CD4-positive, alpha-beta T cell treated with Interleukin-12 subunit alpha and Interleukin-12 subunit beta, for 1 hour (primary cell): ENCODE measurements at places on chromosomes 6 and 20.

GRCh38 chr20:38547288-38548085 is 33.5 kb upstream of the ADIG start:
- no peak for DNase-seq

DNA sequence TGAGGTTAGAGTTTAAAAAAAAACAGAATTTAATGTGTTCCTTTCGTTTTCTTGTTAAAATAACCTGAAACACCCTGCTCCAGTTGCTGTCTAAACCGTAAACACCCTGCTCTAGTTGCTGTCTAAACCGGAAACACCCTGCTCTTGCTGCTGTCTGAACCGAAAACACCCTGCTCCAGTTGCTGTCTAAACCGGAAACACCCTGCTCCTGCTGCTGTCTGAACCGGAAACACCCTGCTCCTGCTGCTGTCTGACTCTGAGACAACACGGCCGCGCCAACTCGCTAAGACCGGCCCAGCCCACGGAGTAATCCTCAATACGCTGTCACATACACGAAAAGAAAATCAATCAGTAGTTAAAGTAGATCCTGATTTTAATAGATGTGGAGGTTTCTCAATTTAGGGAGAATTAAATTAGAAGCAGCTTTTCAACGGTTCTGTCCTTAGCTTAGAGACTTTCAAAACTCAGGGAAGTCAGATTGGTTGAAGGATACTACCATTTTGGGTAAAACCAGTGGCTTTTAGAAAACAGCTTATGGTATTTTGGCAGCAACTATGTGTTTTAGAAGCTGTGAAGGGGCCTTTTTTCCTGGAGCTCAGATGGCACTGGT is 98.3 kb downstream of the RAMACL start:
- DNase-seq = peak; percentile 88

DNA sequence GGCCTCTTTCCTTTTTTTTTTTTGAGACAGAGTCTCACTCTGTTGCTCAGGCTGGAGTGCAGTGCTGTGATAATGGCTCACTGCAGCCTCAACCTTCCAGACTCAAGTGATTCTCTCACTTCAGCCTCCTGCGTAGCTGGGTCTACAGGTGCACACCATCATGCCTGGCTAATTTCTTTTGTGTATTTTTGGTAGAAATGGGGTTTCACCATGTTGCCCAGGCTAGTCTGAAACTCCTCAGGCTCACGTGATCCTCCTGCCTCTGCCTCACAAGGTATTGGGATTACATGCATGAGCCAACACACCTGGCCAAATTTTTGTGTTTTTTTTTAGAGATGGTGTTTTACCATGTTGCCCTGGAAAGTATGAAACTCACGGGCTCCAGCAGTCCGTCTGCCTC is 29.3 kb downstream of the SRC start:
- no peak for DNase-seq

GRCh38 chr20:46977204-46977603 is 82.6 kb downstream of the EYA2 start:
- no peak for DNase-seq

GRCh38 chr6:67358241-67358640 is 1276.8 kb upstream of the ADGRB3 start:
- DNase-seq = no peak

GRCh38 chr20:43843965-43844660 is 70.5 kb upstream of the TOX2 start:
- no peak for DNase-seq

GRCh38 chr6:113920663-113921267 is 50.2 kb downstream of the HDAC2 start:
- peak; percentile 4 for DNase-seq

- no peak for DNase-seq
These were observed 234.5 kb downstream of the BMP7 start for GRCh38 chr20:57031867-57032355.

DNA sequence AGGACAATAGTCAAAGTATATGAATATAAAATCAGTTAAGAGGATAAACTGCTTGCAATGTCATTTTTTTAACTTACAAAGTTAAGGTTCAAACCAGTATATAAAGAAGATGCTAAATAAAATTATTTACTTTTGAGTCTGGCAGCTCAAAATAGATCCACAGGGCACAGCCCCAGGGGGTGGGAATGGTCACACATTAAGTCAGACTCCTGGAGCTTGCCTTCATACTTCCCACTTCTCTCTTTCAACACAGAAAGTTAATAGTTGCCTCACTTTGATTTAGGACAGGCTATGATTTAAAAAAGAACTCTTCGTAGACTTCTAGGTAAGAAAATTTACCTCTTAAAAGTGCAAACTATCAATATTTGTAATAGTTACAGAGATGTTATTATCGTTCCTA is 158.3 kb upstream of the RUNX2 start:
- DNase-seq = no peak

DNA sequence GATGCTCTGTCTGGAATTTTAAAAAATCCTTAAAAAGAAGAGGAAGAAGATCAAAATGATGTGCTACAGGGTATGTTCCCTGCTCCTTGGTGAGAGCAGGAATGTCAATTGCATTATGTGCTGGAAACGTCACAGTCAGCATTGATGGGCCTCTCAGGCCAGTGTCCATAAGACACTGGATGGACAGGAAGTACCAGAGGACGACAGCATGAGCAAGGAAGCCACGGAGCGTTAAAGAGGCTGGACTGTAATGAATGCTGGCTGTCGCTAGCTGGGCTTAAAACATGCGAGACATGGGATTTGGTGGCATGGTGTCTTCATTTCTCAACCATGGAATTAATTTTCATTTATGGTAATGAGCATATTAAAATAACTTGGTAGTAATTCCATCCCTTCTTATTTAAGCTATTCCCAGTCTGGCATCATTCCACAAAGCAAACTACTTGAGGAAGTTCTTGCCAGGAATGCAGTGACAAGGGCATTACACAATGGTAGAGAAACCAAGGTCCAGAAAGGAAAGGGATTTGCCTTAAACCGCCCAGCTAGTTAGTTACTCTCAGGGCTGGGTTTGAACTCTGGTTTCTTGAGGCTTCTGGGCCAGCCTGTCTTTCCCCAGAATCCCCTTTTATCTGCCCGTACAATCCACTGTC is 166.6 kb upstream of the SOX4 start:
- no peak for DNase-seq

DNA sequence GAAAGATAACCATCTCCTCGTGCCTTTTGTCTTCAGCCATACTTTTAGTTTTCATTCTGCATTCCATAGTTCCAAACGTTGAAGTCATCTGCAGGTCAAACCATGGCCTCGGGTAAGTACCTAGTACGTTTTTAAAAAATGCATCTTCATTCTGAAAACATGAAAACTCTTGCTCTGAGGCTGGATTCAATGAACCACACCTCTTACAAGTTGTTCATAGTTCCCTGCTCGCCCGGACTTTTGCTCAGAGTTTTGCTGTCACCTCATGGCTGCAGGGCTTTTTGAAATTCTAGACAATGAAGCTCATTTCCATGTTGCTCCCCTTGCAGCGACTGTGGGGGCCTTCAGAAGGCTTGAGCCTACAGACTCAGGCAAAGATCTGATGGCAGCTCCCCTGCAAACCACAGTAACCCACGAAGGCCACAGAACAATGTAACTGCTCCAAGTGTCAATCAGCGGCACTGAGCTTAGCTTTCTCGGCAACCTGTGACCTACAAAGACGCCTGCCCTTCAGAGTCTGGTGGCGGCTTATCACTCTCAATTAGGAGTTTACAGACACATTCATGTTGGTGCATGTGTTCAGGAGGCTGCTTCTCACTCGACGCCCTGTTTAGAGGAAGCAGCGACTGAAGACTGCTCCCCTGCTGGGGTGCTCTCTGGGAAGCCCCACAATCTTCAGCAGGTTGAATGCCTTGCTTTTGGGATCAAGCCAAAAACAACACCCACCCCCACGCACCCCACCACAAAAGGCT is 61.2 kb downstream of the FOXC1 start:
- DNase-seq = no peak

GRCh38 chr6:89984926-89985750 is 90.9 kb downstream of the GJA10 start:
- no peak for DNase-seq

- no peak for DNase-seq
These were observed 13.7 kb downstream of the BCL2L1 start for GRCh38 chr20:31708736-31709534.

GRCh38 chr6:111997078-111997852 is 56.6 kb upstream of the CCN6 start:
- peak; percentile 85 for DNase-seq

GRCh38 chr20:54268941-54269340 is 61.1 kb downstream of the PFDN4 start:
- no peak for DNase-seq

GRCh38 chr6:1610497-1611321 is 994 bp downstream of the FOXC1 start:
- no peak for DNase-seq

DNA sequence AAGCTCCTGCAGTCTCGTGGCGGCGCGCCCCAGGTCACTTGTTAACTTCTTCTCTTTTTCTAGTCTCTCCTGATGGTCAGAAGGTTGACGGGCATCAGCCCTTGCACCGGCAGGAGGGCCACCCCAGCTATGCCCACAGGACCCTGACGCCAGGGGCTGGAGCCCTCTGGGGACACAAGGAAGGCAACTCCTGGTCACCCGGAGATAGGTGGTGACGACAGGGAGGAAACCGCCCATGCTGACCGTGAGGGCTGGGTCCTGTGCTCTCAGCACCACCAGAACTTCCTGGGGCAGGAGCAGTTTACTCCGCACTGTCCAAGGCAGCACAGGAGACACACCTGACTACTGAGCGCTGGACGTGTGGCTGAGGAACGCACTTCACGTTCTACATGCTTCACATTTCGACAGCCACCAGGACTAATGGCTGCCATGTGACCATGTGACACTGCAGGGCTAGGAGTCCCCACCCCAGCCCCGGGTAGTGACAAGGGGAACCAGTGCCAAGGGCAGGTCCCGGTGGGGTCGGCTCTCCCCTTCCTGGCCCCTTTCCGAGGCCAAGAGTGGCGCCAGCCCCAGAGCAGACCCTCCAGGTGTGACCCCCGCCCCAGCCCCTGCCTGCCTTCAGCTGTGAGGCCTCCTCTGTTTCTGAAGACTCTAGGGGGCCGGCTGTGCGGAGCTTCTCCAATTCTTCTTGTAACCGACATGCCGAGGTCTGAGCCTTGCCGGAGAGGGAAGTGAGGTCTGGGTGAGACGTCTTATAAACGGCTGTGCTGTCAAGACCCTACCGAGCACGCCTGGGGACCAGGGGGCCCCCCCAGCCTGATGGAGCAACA is 45.2 kb downstream of the DSTN start:
- no peak for DNase-seq

DNA sequence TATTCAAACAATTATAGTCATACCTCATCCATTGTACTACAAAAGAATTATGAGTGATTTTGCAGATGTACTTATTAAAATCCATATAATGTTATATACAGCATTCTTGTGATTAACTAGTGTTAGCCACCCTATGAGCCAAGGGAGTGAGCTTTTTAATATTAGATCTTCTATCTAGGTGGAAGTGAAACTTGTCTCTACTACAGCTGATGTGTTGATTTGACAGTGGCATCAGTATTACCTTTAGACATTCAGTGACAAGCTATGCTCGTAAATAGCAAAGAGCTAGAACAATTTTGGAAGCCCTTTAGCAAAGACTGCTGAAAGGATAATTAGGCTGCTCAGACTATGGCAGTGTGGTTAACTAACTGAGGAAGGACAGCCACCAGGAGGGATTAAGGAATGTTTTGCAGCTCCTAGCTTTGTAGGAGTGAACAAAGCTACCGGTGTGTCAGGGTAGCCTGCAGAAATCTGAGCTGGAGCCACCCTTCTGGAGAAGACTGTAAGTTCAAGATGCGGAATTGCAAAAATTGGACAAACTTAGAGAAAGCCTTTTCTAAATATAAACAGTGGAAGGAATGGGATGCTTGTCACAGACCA is 73.7 kb downstream of the AFG1L start:
- no peak for DNase-seq

DNA sequence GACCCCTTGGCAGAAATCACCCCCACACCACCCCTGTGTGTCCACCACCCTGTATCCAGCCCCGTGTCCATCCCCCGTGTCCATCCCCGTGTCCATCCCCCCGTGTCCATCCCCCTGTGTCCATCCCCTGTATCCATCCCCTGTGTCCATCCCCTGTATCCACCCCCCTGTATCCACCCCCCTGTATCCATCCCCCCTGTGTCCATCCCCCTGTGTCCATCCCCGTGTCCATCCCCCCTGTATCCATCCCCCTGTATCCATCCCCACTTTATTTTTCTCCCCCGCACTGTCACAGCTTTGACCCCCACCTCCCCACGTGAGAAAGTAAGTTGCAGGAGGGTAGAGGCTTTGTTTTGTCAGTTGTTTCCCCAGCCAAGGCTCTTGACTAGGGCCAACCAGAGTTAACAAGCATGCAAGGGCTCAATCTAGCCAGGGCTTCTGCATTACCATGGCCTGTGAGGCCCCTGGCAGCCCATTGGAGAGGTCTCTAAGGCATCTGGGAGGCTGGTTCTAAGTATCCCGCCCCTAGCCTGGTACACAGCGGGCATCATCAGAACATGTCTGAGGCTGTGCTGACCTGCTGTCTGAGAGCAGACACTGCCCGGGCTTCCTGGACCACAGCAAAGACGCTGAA is 18.1 kb upstream of the SIRPA start:
- DNase-seq = no peak

DNA sequence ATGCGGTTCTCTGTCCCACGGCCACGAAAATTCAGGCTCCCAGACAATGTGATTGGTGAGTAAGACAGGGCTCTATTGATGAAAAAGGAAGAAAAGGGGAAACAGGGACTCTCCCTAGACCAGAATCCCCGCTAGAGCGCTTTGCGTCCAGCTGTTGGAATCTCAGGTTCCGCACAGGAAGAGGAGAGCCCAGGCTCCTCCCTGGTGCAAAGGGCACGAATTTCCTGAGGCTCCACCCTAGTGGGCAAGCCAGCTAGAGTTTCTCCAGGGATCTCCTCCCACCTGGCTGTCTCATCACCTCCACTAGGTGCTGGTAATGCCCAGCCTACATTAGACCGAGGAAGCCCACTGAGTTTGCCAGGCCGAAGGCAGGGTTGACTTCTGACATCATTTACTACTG is 135.9 kb upstream of the SOX4 start:
- no peak for DNase-seq

DNA sequence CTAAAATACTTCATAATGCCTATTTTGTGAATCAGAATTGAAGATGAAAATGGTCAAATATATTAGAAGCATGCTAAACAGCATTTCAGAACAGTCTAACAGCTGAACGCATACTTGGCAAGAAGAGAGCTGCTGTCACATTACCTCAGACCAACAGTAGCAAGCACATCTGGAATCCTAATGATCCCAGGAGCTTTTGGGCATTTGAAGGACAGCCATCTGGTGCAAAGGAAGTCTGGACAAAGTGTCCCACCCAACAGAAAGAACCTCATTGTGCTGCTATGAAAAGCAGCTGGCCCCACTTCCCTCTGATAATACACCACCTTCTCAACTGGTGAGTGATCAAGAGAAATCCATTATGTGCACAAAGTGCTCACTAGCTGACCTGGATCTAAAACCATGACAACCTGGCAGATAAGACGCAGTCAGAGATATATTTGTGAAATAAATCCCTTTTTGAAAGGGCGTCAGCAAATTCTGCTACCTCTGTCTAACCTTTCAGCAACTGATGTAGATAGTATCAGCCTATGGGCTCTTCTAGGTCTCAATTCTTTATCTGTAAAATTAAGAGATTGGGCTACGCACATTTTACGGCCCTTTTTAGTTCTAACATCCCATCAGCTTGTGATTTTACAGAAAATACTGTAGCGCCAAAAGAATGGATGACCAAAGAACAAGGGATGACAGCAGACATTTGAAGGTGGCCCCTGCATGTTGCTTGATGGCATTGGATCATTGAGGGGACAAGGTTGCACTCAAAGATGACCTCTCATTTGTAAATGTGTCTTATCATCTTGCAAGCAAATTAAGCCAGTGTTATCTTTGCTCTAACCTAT is 78.7 kb downstream of the SGK1 start:
- DNase-seq = no peak
